Nasal cavity respiratory epithelium epithelial cell of viscerocranial mucosa (primary cell): ENCODE measurements at places on chromosomes 3 and 15. TPM values are rescaled to one million over a fixed set of nuclear protein-coding genes. Genes with fewer than 3 reads are reported as not detected.

The DHFR2 gene
- 2.4 and 4.2 TPM in 2 replicates for total RNA-seq

The VEPH1 gene
- 0.34 and 0.43 TPM in 2 replicates for total RNA-seq

The GRAMD1C gene
- total RNA-seq: 1.0 and 2.5 TPM in 2 replicates

The HTR3E gene
- not detected in 2 replicates for total RNA-seq

The CD86 gene
- 0.07 TPM in 1 of 2 replicates, not detected in the other for total RNA-seq

The FAM81A gene
- total RNA-seq: 0.34 and 1.2 TPM in 2 replicates

The GPR149 gene
- total RNA-seq: not detected in 2 replicates

The GP5 gene
- under 0.01 TPM in 2 replicates for total RNA-seq

The CP gene
- total RNA-seq: 9.7 TPM in 1 of 2 replicates, not detected in the other

The CYP11A1 gene
- under 0.01 and 0.07 TPM in 2 replicates for total RNA-seq

The RPP25 gene
- 5.6 and 5.8 TPM in 2 replicates for total RNA-seq

The CIAO2A gene
- 41.7 and 62.2 TPM in 2 replicates for total RNA-seq
